Right lung (tissue), 10 donors: ENCODE measurements at places on chromosomes 6 and 20. TPM values are rescaled to one million over a fixed set of nuclear protein-coding genes. Genes with fewer than 3 reads are reported as not detected.

The PAX1 gene
- polyA plus RNA-seq, result 0.22 TPM

The REM1 gene
- polyA plus RNA-seq, result 8.9 TPM

The LINC00237 gene
- polyA plus RNA-seq, result not detected

The MCUR1 gene
- polyA plus RNA-seq, result 31.7 TPM

The CLVS2 gene
- 0.10 TPM for polyA plus RNA-seq

The GSTA3 gene
- polyA plus RNA-seq, result 0.51 TPM

The LAMA5 gene
- polyA plus RNA-seq, result 92.3 TPM

The COL19A1 gene
- 0.37 TPM for polyA plus RNA-seq

The OXT gene
- not detected for polyA plus RNA-seq
